Stomach (tissue), 19 donors: ENCODE measurements at places on chromosomes 12 and 14. TPM values are rescaled to one million over a fixed set of nuclear protein-coding genes. Genes with fewer than 3 reads are reported as not detected.

DNA sequence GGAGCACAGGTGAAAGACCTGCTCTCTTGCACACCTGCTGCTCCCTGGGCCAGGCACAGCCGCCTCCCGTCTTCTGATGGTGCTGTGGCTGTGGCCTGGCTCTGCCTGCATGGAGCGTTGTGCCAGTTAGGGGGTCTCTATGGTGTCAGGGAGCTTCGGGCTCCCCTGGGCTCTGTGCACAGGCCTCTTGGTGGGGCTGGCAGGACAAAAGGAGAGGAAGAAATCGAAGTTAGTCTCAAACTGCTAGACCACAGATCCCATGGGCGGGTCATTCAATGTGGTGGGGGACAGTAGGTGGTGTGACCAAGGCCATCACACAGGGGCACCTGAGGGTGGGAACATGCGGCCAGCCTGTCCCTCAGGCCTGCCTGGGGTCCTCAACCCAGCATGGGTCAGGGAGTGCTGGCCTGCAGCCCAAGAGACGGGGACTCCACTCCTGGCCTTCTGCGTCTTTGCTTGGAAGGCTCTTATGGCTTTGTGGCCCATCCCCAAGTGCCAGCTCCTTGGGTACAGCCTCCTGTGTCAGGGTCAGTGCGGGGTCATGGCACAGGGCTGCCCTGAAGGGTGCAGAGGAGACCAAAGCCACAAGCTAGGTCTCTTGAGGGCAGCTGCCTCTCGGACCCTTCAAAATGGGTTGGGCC is 84.1 kb downstream of the KIF26A start:
- H3K27ac ChIP-seq: no peak overlapping the region
- no peak for DNase-seq
- H3K4me3 ChIP-seq: no peak overlapping the region

DNA sequence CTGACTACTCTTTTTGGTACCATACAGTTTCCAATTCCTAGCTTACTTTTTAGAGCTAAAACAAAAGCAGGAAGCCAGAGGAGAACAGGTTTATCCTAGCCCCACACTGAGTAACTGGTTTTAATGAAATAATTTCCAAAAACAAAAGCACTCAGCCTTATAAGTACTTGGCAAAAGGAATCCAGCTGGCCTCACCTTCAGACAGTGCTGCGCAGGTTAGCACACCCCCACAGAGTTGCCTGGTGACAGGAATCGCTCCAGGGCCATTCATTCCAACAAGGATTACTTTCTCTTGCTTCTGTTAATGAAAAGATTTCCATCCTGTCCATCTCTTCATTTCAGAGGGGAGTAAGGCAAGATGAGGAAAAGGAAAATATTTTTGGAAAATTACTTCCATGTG is 84.6 kb downstream of the SCFD1 start:
- H3K27me3 ChIP-seq: no peaks in the 10 kb centered on the region
- H3K4me1 ChIP-seq: no peaks in the 10 kb centered on the region
- H3K27ac ChIP-seq: no peak overlapping the region
- H3K36me3 ChIP-seq: peaks cover 13% of the 10 kb centered on the region

DNA sequence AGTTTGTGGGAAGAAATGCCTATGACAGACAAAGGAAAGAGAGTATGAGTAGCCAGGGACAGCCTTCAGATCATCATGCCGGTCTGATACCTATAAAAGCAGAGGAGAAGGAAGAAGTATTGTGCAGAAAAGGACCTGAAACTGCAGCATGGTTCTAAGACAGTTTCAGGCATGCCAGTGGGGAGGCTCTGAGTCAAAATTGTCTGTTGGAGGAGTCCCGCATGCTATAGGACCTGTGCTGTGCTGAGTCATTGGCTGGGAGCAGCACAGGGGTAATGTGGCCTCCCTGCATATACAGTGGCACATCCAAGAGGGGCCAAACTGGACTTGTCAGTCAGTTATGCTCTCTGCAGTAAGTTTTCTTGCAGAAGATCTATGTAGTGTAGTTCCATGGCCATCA is 40.7 kb downstream of the NEUROD4 start:
- H3K27me3 ChIP-seq: no peaks in the 10 kb centered on the region
- DNase-seq: no peak
- no peak overlapping the region for H3K4me3 ChIP-seq
- H3K4me1 ChIP-seq: no peaks in the 10 kb centered on the region
- H3K27ac ChIP-seq: no peak overlapping the region

GRCh38 chr12:106389151-106389550 is 31.6 kb downstream of the POLR3B start:
- DNase-seq: no peak
- H3K4me3 ChIP-seq: no peak overlapping the region
- no peaks in the 10 kb centered on the region for H3K27me3 ChIP-seq
- H3K4me1 ChIP-seq: no peaks in the 10 kb centered on the region
- no peak overlapping the region for H3K27ac ChIP-seq

DNA sequence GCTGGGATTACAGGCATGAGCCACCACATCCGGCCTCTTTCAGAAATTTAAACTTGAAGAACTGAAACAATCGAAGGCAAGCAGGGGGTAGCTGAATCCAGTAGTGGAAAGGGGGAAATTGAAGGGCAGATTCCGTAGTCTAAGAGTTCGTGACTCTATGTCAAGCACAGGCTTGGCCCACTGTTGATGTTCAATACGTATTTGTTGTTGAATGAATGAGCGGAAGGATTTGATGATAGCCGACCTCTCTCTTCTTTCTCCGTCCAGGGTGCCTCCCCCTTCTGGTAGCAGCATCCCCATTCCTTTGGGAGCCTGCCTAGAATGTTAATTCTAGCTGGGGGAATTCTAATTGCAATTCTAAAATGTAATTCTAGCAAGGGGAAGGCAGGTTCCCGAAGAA is 59.8 kb upstream of the MED13L start:
- H3K36me3 ChIP-seq: no peaks in the 10 kb centered on the region
- H3K4me3 ChIP-seq: no peak overlapping the region
- H3K4me1 ChIP-seq: no peaks in the 10 kb centered on the region
- DNase-seq: no peak
- H3K27ac ChIP-seq: no peak overlapping the region

- H3K27ac ChIP-seq: peak overlapping the region; percentile 97
- H3K27me3 ChIP-seq: no peaks in the 10 kb centered on the region
- H3K4me3 ChIP-seq: peak overlapping the region; percentile 85
- peaks cover 7% of the 10 kb centered on the region for H3K36me3 ChIP-seq
Measured at GRCh38 chr14:92039063-92039718, 668 bp downstream of the TRIP11 start.

NKX2-1 gene
- not detected for polyA plus RNA-seq

GRCh38 chr14:105198588-105198987 is 17.5 kb upstream of the NUDT14 start:
- DNase-seq: no peak
- no peak overlapping the region for H3K27ac ChIP-seq
- H3K27me3 ChIP-seq: peaks cover 10% of the 10 kb centered on the region
- H3K4me3 ChIP-seq: no peak overlapping the region
- H3K36me3 ChIP-seq: no peaks in the 10 kb centered on the region

AKAP5 gene
- polyA plus RNA-seq: not detected

GRCh38 chr14:98252820-98253219 is 1019.2 kb downstream of the BCL11B start:
- H3K4me3 ChIP-seq: no peak overlapping the region
- peaks cover 3% of the 10 kb centered on the region for H3K27me3 ChIP-seq
- H3K36me3 ChIP-seq: no peaks in the 10 kb centered on the region
- DNase-seq: peak; percentile 7
- no peak overlapping the region for H3K27ac ChIP-seq
- H3K4me1 ChIP-seq: no peaks in the 10 kb centered on the region

- H3K27ac ChIP-seq: no peak overlapping the region
- peaks cover 53% of the 10 kb centered on the region for H3K4me1 ChIP-seq
- peaks cover 38% of the 10 kb centered on the region for H3K27me3 ChIP-seq
- no peak overlapping the region for H3K4me3 ChIP-seq
Measured at GRCh38 chr12:6825398-6826124, 2.6 kb upstream of the P3H3 start.

- H3K4me3 ChIP-seq: no peak overlapping the region
- DNase-seq: no peak
- H3K27me3 ChIP-seq: no peaks in the 10 kb centered on the region
- no peaks in the 10 kb centered on the region for H3K4me1 ChIP-seq
- no peak overlapping the region for H3K27ac ChIP-seq
Measured at GRCh38 chr14:87944987-87945604, 47.9 kb downstream of the GALC start.

GRCh38 chr14:59422069-59422881 is 42.9 kb downstream of the GPR135 start:
- H3K4me3 ChIP-seq: no peak overlapping the region
- H3K4me1 ChIP-seq: peaks cover 9% of the 10 kb centered on the region
- no peaks in the 10 kb centered on the region for H3K36me3 ChIP-seq
- no peak overlapping the region for H3K27ac ChIP-seq
- no peak for DNase-seq

GRCh38 chr12:40146800-40147797 is 41.2 kb upstream of the SLC2A13 start:
- no peaks in the 10 kb centered on the region for H3K36me3 ChIP-seq
- no peaks in the 10 kb centered on the region for H3K4me1 ChIP-seq
- H3K4me3 ChIP-seq: no peak overlapping the region
- no peak overlapping the region for H3K27ac ChIP-seq

ARMH4 gene
- polyA plus RNA-seq: 0.40 TPM

GRCh38 chr14:70665448-70666360 is 24.0 kb downstream of the TTC9 start:
- no peaks in the 10 kb centered on the region for H3K36me3 ChIP-seq
- peak overlapping the region; percentile 75 for H3K27ac ChIP-seq
- H3K4me1 ChIP-seq: peaks cover 21% of the 10 kb centered on the region
- H3K27me3 ChIP-seq: no peaks in the 10 kb centered on the region
- peak; percentile 90 for DNase-seq

GRCh38 chr14:44833376-44834060 is 128.2 kb downstream of the KLHL28 start:
- DNase-seq: no peak
- H3K4me1 ChIP-seq: no peaks in the 10 kb centered on the region
- H3K27me3 ChIP-seq: no peaks in the 10 kb centered on the region
- H3K27ac ChIP-seq: no peak overlapping the region
- no peaks in the 10 kb centered on the region for H3K36me3 ChIP-seq

- peaks cover 2% of the 10 kb centered on the region for H3K27me3 ChIP-seq
- no peaks in the 10 kb centered on the region for H3K36me3 ChIP-seq
- no peak for DNase-seq
- H3K4me1 ChIP-seq: no peaks in the 10 kb centered on the region
- H3K4me3 ChIP-seq: no peak overlapping the region
Measured at GRCh38 chr14:88967299-88967698, 142.8 kb downstream of the TTC8 start.

SLC2A13 gene
- 0.93 TPM for polyA plus RNA-seq

- no peaks in the 10 kb centered on the region for H3K4me1 ChIP-seq
- H3K36me3 ChIP-seq: no peaks in the 10 kb centered on the region
- DNase-seq: no peak
- H3K27ac ChIP-seq: no peak overlapping the region
- H3K4me3 ChIP-seq: no peak overlapping the region
Measured at GRCh38 chr12:124646385-124647230, 79.2 kb upstream of the NCOR2 start.

PPP1R12A gene
- 125 TPM for polyA plus RNA-seq

- no peak overlapping the region for H3K27ac ChIP-seq
- H3K4me3 ChIP-seq: no peak overlapping the region
- DNase-seq: no peak
Measured at GRCh38 chr12:113670742-113671141, 199.1 kb upstream of the LHX5 start.

GRCh38 chr12:45406988-45407850 is 191.3 kb downstream of the ANO6 start:
- peak overlapping the region; percentile 11 for H3K27ac ChIP-seq
- no peaks in the 10 kb centered on the region for H3K4me1 ChIP-seq
- peaks cover 16% of the 10 kb centered on the region for H3K36me3 ChIP-seq
- H3K4me3 ChIP-seq: no peak overlapping the region

CABP1 gene
- 2.0 TPM for polyA plus RNA-seq

DNA sequence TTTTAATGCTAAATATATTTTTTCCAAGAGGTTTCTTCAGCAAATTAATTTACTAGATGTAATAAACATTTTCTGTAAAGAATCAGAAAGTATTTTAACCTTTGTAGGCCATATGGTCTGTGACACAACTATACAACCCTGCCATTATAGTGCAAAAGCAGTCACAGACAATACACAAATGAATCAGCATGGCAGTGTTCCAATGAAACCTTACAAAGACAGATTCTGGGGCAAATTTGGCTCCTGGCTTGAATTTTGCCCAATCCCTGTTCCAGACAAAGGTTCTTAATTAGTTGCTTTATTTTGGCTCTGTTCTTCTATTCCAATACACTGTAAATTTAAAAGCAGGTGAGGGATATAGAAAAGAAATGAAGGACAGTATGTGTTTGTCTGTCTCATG is 352.5 kb downstream of the C12orf50 start:
- no peaks in the 10 kb centered on the region for H3K27me3 ChIP-seq
- DNase-seq: no peak
- no peaks in the 10 kb centered on the region for H3K36me3 ChIP-seq
- no peak overlapping the region for H3K4me3 ChIP-seq
- H3K27ac ChIP-seq: no peak overlapping the region

- no peaks in the 10 kb centered on the region for H3K36me3 ChIP-seq
- H3K4me3 ChIP-seq: no peak overlapping the region
- DNase-seq: peak; percentile 70
Measured at GRCh38 chr12:90909069-90909770, 45.8 kb downstream of the CCER1 start.

GALNT6 gene
- polyA plus RNA-seq: 3.4 TPM

IL26 gene
- not detected for polyA plus RNA-seq

- DNase-seq: no peak
- no peaks in the 10 kb centered on the region for H3K36me3 ChIP-seq
- H3K27ac ChIP-seq: peak overlapping the region; percentile 97
- no peaks in the 10 kb centered on the region for H3K27me3 ChIP-seq
Measured at GRCh38 chr12:104956870-104957718, 996 bp downstream of the SLC41A2 start.

INSM2 gene
- not detected for polyA plus RNA-seq

DNA sequence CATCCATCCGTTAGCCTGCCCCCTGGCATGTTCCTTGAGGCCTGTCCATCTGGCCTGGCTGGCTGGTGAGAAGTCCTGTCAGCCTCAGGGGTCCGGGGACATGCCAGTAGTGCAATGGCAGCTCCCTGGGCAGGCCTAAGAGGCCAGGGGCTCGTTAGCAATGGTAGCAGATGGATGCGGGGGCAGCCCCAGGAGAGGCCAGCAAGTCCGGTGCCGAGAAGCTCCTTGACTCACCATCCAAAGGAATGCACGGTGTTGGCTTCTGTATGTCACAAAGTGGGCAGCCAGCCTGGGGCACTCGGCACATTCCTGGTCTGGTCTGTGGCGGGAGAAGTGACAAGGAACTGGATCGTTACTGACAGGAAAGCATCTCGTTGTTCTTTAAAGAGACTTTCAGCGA is 319.9 kb downstream of the CACNA1C start:
- no peaks in the 10 kb centered on the region for H3K4me1 ChIP-seq
- no peak for DNase-seq
- no peak overlapping the region for H3K4me3 ChIP-seq
- no peaks in the 10 kb centered on the region for H3K36me3 ChIP-seq
- no peak overlapping the region for H3K27ac ChIP-seq
